ENCODE measurements at places on chromosomes 5 and 9.

- DNase-seq = peak; percentile 5
Measured at GRCh38 chr5:66597183-66597757, 1.1 kb downstream of the MAST4 start.

GRCh38 chr9:79264041-79264440, 307.7 kb upstream of the TLE4 start:
- no peak for DNase-seq

- peak; percentile 3 for DNase-seq
Measured at GRCh38 chr5:24539613-24540012, 105.2 kb downstream of the CDH10 start.

GRCh38 chr9:128685636-128686489, 3.2 kb upstream of the SET start:
- no peak for DNase-seq

GRCh38 chr5:6291961-6292360, 86.4 kb downstream of the MED10 start:
- DNase-seq = no peak

All from globus pallidus (tissue), 1 donor.